ENCODE measurements at places on chromosomes 3 and 15. TPM values are rescaled to one million over a fixed set of nuclear protein-coding genes. Genes with fewer than 3 reads are reported as not detected.

CISH gene
- polyA plus RNA-seq = 92.8 TPM

CD80 gene
- polyA plus RNA-seq = 0.91 TPM

GP5 gene
- 1.3 TPM for polyA plus RNA-seq

PIK3R4 gene
- 20.8 TPM for polyA plus RNA-seq

ENTPD3 gene
- polyA plus RNA-seq = not detected

NR1I2 gene
- 1.0 TPM for polyA plus RNA-seq

NAALADL2 gene
- polyA plus RNA-seq = not detected
